ENCODE measurements at places on chromosomes 13 and 19.

DNA sequence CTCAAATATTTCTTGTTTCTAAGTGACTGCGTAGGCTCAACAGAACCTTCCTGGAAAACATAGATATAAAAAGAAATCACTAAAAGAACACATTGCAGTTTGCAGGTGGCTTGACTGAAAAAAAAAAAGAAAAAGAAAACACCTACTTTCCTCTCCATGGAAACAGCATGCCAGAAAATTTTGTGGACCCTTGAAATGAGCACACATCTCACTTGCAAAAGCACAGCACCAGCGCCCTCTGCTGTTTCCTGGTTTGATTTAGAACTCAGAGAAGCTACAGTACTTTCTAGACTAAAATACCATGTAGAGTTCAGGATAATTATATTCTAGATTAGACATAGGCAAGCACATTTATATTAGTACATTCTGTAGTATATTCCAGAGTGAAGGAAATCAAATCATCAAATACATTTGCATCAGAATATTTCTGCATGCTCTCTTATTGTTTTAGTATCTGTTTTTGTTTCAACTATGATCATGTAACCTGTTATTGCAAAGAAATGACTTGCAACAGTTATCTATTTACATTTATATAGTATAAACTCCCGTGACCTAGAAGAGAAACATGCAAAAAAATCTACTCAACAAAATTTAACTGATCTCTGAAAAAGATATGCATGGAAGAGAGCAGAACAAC is 22.3 kb upstream of the XPO4 start:
- DNase-seq = peak; percentile 72

DNA sequence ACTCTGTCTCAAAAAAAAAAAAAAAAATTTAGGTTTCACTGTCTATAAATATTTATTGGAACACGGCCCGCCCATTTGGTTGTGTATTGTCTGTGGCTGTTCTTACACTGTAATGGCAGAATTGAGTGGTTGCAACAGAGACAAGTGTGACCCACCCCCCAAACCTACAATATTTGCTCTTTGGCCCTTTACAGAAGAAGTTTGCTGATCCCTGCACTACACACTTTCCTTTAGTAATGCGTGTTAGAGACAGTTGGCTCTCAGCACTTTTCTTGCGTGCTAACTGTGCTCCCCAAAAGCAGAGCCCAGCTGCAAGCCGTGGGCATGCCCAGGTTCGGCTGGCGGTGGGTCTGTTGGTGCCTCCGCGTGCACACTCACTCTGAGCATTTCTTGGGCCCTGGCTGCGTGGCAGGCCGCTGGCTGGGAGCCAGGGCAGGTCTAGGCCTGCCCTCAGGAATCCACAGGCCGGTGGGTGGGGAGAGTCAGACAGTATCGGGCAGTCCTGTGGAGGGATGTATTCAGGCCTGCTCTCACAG is 72.6 kb downstream of the SIPA1L3 start:
- no peak for DNase-seq

GRCh38 chr19:13621413-13621812 is 115.1 kb upstream of the CACNA1A start:
- DNase-seq = peak; percentile 26

- DNase-seq = peak; percentile 68
Measured at GRCh38 chr19:49106648-49107135, 7.5 kb upstream of the LIN7B start.

GRCh38 chr13:65540175-65540574 is 1690.0 kb downstream of the PCDH9 start:
- DNase-seq = no peak

GRCh38 chr19:49953416-49953815 is 7.6 kb downstream of the SIGLEC11 start:
- no peak for DNase-seq

DNA sequence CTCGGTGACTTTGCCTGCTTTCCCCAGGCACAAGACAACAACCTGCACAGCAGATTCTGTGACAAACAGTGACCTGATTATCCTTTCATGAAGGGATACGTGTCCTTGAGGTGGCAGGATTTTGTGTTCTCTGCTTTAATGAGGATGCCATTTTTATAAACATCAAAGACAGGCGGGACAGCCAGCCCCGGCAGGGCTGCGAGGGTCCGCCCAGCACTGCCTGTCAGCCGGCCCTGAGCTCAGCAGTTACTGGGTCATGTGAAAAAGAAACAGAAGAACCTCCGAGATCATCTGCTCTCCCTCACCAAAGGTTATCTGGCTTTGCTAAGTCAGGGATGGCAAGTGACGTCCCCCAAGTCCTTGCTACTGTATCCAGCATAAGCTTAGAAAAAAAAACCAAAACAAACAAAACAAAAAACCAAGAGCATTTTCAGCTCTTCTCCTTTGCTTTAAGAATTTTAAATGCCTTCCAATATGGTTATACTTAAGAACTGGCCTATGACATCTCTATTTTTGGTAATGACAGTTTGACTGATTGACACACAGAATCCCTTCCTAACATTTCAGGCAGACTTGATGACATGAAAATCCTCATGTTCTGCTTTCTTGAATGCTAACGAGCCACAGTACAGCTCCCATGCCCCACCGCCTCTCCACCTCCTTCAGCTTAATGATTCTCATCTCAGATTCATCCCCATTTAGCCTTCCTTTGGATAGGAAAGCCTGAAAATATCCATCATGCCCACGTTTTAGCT is 666.6 kb upstream of the ARGLU1 start:
- no peak for DNase-seq

- DNase-seq = no peak
Measured at GRCh38 chr19:10773969-10774368, 56.1 kb downstream of the DNM2 start.

DNA sequence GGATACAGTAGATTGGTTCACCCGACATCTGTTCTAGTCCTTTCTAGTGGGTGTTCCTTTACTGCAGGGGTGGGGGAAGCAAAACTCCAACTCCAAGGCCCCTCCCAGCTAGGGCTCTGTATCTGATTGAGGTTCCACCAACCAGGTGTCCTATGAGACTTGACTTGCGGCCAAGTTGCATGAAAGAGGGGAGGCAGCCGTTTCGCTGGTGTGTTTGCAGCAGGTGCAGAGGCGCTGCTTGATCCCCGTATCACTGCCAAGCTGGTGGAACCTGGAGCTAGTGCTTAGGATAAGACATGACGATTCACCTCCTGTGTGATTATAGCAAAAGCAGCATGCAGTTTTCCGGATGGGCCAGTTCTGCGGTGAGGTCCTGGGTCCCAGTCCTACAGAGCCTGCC is 338.2 kb downstream of the UQCRFS1 start:
- no peak for DNase-seq

DNA sequence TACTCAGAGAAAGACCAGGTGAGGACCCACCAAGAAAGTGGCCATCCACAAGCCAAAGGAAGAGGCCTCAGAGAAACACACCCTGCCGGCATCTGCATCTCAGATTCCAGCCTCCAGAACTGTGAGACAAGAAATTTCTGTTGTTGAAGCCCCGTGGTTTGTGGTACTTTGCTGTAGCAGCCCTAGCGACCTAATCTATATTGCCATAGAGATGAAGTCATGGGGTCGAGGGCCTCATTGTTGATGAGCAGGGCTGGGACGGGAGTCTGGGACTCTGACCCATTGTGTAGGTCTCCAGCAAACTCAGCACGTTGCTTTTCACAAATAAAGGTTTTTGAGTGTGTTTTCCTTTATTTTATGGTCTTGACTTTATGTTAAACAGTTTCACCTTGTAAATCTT is 174.9 kb downstream of the TNFSF13B start:
- DNase-seq = no peak

DNA sequence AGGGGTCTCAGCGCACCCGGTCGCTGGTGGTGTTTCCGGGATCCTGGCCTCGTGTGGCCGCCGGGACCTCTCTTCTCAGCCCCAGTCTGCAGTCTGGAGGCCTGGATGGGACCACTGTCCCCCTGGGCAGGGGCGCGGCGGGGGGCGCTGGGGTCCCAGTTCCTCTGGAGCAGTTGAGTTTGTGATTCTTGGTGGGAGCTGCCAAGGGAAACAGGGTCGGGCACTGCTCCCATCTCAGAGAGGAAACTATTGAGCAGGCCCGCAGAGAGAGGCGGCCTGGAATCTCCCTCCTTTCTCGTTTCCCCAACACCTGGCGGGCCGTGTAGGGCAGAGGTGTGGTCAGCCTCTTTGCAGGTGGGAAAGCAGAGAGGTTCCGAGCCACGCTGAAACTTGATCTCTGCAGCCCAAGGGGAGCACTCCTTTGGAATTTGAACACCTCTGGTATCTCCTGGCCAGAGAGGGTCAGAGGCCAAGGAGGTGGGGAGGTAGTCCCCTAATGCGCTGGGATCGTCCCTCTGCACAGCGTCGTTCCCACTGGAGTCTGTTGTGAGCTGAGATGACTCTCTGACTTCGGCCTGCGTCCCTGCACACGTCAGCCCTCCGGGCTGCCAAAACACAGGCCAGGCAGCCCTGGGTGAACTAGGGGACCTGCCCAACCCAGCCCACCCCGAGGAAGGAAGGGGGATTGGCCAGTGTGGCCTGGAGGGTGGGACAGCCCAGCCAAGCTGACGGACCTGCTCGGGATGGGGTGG is 741 bp downstream of the PLEKHF1 start:
- no peak for DNase-seq

- DNase-seq = no peak
Measured at GRCh38 chr13:85108356-85108755, 690.9 kb downstream of the SLITRK6 start.

GRCh38 chr13:45496942-45497341 is 32.2 kb downstream of the COG3 start:
- no peak for DNase-seq

GRCh38 chr13:37716420-37717195 is 118.0 kb upstream of the POSTN start:
- DNase-seq = no peak

- DNase-seq = no peak
Measured at GRCh38 chr13:88701551-88701950, 1030.4 kb downstream of the SLITRK5 start.

DNA sequence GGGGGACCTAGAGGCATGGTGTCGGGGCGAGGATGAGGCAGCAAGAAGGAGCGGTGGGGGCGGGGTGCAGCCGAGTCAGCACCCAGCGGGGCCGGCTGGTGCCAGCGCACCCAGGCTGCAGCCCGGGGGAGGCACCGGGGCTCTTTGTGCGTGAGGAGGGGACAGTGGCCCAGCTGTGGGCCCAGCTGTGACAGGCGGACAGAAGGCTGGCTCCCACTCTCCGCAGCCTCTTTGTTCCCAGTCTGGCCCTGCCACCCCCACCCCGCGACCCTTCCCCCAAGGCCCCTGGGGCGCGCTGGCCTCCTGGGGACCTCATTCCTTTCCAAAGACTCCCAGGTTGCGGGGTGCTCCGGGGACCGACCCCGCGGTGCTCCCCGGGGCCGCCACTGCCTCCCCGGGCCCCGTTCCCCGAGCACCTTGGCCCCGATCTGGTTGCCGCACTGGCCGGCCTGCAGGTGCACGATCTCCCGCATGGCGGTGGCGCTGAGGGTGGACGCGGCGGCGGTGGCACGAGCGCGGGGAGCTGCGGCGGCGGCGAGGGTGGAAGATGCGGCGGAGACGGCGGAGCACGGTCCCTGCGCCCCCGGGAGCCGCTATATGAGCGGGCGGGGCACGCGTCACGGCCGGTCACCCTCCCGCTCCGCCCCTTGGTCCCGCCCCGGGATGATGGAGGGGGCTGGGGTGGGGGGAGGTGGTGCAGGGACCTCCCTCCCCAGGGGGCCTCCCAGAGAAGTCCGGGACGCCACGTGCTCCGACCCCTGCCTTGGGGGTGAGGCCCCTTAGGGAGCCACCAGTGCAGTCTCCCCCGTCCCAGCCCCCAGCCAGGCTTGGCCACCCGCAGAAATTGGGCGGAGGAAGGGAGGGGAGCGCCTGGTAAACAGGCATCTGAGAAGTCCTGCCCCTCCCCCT is at the start of gene TUBB4A:
Gene TUBB4A (minus strand): TSS at position 570 of the 909 bp plus-strand sequence. CDS start 97 bp downstream, at position 473.
- DNase-seq = peak; percentile 58

GRCh38 chr13:86920961-86921360 is 750.2 kb upstream of the SLITRK5 start:
- no peak for DNase-seq

- DNase-seq = no peak
Measured at GRCh38 chr13:39451301-39451700, 151.7 kb downstream of the LHFPL6 start.

DNA sequence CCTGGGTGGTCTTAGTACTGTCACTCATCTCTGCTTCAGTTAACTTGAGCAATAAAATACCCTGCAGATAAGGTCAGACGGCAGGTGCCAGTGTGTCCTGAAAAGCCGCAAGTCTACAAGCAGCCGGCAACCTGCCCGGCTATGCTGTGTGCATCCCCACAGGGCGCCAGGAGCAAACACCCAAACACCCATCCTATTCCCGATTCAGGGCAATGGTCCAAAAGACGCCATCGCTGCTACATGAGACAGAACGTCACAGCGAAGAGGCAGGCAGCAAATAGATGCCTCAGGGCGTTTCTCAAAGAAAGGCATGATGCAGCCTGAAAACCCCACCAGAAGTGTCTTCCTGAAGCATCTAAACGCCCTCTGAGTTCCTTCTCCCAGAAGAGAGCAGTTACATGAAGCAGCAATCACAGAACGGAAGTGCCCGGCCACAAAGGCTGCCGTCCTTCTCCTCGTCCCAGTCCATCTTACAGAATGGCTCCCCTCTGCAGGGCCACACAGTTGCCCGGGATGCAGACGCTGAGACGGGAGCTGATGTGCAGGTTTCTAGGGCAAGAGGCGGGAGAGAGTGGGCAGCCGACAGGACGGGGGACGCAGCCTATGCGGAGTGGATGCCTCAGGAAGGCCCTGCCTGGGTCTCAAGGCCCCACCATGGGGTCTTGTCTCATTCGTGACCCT is 35.1 kb downstream of the RASA3 start:
- DNase-seq = no peak

DNA sequence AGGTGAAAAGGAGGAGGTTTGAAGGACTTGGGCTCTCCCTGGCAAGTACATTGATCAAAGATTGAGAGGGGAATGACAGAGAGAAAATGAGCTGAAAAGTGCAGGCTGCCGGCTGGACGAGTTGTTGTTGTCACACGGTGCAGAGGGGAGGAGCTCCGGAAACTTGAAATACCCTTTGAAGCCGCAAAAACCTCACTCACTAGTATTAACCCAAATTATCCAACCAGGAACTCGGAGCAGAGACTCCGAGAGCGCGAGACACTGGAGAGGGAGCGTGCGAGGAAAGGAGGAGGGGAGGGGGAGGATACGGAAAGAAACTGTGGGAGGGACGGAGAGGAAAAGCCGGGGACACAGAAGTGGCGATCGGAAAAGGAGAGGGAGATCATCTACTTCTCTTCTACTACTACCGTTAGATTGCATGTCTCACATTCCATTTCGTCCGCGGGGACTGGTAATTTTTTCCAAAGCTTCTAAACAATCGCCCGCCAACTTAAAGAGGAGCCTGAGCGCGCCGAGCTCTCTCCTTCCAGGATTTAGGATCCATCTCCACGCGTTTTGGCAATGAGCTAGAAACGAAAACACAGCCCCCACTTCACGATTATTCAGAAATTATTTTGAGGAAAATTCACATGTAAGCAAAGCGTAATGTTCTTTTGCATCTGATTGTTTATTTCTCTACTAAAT is at the start of gene DACH1:
Gene DACH1 (minus strand): TSS at position 74 of the 684 bp plus-strand sequence.
- DNase-seq = no peak

Measured in activated CD8-positive, alpha-beta memory T cell treated with anti-CD3 and anti-CD28 coated beads, Interleukin-2, amount 50 U/mL, for 4 hours (primary cell).